ENCODE measurements at places on chromosomes 3 and 15.

GRCh38 chr3:36540888-36541518, 160.7 kb downstream of the STAC start:
- DNase-seq, result no peak

- DNase-seq, result no peak
Measured at GRCh38 chr3:11168881-11169805, 14.8 kb downstream of the HRH1 start.

DNA sequence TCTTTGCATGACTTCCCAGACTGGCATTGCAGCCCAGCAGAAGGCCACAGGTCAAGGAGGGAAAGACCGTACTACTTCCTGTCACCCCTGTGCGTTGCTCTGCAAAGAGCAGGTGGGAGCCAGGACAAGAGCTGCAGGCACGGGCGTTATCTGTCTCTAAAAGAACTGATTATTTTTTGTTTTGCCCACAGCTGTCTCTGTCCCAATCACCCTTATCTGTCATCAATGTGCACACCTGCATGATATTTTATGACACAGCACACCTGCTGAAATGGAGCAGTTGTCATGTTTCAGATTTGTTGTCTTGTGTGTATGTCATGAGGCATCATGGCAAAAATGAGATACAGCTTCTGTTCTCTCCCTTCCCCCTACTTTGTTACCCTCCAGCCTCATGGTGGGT, 58.8 kb downstream of the SLCO3A1 start:
- no peak for DNase-seq

DNA sequence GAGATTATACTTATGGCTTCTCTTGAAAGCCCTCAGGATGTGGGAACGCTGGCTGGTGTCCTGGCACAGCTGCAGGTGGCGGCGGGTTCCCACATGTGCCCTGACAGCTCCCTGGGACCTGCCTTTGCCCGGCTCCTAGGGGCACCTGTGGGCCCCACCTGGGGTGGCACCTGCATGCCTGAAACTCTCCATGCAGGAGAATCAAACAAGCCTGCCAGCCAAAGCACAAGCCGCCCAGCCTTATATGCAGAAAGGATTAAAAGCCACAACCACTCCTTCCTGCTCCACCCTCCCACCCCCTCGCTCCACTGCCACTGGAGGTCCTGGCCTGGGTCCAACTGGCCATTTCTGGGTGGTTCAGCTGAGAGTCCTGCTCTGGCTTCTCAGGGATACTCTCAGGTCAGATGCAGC, 18.1 kb downstream of the TRPM1 start:
- no peak for DNase-seq

DNA sequence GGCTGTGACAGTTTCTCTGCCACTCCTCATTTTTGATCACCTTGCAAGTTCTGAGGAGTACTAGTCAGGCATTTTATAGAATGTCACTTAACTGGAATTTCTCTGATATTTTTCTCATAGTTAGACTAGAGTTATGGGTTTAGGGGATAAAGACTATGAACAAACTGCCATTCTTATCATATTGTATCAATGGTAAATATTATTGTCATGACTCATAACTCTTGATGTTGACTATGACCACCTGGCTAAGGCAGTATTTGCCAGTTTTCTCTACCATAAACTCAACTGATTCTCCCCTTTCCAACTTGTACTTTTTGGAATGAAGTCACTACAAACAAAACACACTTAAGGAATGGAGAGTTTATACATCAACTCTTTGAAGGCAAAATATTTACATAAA, 22.7 kb upstream of the OR5K1 start:
- DNase-seq, result no peak

GRCh38 chr15:91257746-91258414, 157.8 kb downstream of the SV2B start:
- DNase-seq, result no peak

DNA sequence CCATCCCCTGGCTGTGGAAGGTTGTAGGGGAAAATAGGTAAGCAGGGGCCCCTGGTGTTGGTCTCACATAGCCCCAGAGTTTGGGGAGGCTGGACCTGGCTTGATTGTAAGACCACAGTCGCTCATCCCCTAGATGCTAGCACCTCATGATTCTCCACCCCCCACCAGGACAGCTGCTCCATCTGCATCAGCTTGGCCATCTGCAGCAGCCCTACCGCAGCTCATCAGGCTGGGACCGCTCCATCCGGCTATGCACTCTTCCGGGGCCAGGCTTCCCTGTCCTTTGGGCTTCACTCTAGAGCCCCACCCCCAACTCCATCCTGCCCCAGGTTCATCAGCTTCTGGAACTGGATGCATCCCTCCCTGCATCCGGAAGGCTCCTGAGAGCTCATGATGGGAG, 12.6 kb downstream of the SCN5A start:
- no peak for DNase-seq

- DNase-seq, result no peak
Measured at GRCh38 chr3:11671648-11672100, 28.0 kb upstream of the VGLL4 start.

GRCh38 chr3:10280571-10280970, 12.2 kb downstream of the GHRL start:
- DNase-seq, result no peak

DNA sequence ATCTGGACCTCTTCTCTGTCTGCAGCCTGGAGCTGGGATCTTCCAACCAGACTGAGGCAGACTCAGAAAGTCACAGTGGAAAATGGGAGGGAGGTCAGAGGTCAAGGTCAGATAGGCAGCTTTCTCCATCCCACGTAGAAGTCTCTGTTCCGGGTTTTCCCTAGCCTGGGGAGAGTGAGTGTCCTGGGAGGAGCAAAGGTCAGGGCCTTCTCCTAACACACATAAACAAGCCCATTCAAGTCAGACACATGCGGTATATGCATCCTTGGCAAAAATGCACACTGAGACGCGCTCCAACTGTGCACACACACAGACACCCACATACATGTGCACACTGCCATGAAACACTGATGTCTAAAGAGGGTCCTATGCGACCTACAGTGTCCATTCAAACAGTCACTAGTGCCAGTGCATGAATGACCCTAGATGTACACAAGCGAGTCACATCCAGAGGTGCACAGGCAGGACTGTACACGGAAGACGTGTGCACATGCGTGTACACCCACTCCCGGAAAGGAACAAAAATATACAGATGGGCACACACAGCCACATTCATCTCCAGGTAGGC, 681 bp downstream of the TWF2 start:
- no peak for DNase-seq

- DNase-seq, result no peak
Measured at GRCh38 chr3:126537730-126538281, 13.9 kb downstream of the CHST13 start.

DNA sequence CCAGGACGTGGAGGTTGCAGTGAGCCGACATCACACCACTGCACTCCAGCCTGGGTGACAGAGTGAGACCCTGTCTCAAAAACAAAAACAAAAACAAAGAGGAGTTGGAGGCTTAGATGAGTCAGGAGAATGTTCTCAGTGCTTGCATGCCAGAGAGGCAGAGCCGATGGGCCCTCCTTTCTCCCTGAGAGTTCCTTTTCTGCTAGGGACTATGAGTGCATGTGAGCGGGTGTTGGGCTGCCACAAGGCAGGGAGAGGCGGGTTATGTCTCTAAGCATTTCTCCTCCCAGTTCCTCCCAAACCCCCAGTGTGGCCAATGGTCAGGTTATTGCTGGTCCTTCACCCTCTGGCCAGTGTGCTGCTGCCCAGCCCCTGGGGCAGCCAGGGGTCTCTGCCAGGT, 45.1 kb downstream of the RTP1 start:
- DNase-seq, result no peak

DNA sequence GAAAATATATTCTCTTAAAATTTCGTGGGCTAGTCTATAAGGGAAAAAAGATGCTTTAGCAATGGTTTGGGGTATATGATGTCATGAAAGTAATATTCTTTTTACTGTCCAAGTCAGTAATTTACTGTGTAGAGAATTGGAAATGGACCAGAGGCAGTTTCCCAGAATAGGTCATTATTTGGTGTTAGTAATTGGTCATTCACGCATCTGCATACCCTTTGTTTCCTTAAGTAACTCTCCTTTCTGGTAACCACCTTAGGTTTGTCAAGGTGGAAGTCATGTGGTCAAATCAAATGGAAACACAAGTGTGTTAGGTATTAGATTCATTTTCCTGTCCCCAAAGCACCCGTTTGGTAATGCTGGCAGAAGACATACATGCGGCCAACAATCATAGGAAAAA, 23.9 kb downstream of the FBXO22 start:
- DNase-seq, result no peak

DNA sequence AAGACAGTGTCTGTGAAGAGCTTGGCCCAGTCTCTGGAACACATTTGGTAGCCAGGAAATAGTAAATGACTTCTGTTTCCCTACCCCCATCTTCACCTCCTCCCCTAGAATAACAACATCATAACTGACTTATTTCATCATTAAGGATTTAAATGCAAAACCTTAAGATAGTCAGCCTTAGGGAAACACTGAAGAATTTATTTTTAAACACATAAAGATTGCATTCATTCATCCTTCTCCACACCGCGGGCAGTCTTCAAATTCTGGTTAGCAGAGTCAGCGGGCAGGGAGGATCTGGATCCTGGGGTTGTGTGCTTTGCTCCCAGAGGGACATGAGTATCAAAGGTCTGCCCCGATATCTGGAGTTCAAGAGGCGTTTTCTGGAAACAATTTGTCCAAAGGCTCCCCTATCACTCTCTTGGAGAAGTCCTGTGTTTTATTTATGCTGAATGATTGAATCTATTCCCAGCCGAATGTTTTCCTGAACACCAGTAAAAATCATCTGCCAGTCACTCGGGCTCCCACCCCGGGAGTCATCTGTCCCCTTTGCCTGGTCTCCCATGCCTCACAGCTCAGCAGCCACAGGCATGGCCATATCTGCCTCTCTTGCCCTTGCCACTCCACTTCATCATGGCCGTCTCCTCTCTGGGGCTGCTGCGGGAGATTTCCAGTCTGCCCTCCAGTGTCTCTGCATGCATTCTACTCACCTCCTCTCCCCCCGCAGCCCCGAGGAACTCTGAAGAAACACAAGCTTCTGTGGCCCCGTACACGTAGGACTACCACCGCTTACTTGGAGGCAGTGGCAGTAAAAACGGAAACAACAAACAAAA, 234.7 kb upstream of the CTDSPL start:
- no peak for DNase-seq

DNA sequence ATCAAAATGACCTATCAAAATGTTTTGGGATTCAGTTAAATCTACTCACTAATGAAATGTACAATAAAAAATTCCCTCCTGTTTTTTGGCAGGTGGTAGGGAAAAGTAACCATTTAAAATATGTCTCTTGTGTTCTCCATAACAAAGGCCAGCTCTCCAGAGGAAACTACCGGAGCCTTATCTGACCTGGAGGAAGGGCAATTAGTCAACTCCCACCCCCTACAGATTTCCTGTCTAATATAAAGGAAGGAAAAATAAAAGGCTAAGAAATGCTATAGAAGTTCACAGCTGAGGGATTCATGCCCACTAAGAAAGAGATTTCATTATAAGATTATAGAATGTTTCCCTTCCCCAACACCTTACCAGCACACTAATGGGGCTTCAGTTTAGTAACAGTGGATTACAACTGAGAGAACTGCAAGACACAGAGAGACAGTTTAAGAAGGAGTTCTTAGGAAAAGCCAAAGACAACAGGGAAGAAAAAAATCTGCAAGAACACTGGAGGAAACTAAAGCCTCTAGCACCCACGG, 376.5 kb upstream of the KCNMB2 start:
- no peak for DNase-seq

GRCh38 chr15:67670647-67671305, 128.3 kb downstream of the MAP2K5 start:
- DNase-seq, result no peak

GRCh38 chr3:124770336-124771082, 40.3 kb downstream of the UMPS start:
- DNase-seq, result no peak

DNA sequence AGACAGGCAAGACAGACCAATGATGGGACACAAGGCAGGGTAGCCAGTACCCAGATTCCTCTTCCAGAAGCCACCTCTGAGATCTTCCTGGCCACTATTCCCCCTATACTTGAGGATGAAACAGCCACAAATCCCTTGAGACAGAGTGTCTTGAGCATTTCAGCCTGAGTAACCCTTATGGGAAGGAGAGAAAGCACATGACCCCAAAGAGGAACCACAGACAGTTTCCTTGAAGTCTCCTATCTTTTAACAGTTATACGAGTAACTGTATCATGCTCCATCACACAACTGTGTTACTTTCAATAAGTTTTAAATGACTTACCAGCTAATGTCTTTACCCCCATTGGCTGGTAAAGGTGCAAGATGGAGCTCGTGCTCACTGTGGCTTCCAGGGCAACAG, 9.3 kb downstream of the VIPR1 start:
- no peak for DNase-seq

GRCh38 chr3:67808906-67809305, 154.5 kb upstream of the SUCLG2 start:
- DNase-seq, result no peak

DNA sequence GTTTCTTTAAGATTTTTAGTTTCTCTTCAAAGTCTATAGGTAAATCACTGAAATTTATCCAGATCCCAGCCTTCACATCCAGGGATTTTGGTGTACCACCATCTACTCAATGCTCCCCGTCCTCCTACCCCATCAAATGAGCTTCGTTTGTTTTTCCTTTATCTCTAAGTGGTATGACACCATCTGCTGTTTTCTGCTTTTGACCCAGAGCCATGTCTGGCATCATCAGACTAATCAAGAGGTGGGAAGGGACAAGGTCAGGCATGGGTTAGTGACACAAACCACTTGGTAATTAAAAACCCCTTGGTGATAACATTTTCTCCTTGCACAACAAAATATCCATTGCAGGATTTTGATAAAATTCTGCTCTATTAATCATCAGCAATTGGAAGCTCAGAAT, 92.7 kb upstream of the GOLGA8J start:
- no peak for DNase-seq

- no peak for DNase-seq
Measured at GRCh38 chr15:53670701-53671100, 88.8 kb downstream of the WDR72 start.

DNA sequence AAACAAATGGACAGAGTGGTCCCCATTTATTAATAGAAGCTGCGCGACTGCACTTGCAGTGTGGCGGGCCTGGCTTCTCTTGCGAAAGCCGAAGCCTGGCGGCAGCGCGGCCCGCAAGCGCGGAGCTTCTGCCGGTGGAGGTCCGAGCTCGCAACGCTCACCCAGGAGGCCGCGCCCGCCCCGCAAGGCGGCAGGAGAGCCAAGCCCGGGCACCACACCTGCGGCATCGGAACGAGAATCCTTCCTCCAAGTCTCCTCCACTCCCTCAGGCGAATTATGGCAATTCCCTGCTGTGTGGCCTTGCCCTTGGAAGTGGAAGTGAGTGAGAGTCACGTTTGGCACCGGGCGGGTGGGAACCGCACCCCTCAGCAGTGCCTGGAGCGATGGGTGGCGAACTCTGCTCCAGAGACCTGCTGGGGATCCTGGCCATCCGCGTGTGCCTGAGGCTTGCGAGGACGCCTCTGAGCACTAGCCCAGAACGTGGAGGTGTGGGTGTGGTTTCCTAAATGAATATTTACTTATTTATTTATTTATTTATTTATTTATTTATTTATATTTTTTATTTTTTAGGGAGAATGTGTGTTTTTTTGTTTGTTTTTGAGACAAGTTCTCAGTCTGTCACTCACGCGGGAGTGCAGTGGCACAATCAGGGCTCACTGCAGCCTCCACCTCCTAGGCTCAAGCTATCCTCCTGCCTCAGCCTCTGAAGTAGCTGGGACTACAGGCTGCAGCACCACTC, 133.7 kb upstream of the UBE2E1 start:
- no peak for DNase-seq

- DNase-seq, result no peak
Measured at GRCh38 chr3:54964081-54964480, 36.2 kb upstream of the LRTM1 start.

GRCh38 chr3:72347819-72348319, 500.4 kb downstream of the SHQ1 start:
- DNase-seq, result no peak

GRCh38 chr3:15456321-15456720, 28.9 kb downstream of the EAF1 start:
- no peak for DNase-seq
